ENCODE measurements at places on chromosomes 5 and 9.

DNA sequence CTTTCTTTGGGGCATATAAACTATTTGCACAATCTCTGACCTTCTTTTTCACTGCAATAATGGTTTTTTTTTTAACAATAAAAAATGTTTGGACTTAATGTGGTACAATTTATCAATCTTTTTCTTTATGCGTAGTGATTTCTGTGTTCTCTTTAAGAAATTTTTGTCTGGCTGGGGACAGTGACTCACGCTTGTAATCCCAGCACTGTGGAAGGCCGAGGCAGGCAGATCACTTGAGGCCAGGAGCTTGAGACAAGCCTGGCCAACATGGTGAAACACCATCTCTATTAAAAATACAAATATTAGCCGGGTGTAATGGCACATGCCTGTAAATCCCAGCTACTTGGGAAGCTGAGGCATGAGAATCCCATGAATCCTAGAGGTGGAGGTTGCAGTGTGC lies 72.3 kb downstream of the STK32A start:
- DNase-seq = no peak

DNA sequence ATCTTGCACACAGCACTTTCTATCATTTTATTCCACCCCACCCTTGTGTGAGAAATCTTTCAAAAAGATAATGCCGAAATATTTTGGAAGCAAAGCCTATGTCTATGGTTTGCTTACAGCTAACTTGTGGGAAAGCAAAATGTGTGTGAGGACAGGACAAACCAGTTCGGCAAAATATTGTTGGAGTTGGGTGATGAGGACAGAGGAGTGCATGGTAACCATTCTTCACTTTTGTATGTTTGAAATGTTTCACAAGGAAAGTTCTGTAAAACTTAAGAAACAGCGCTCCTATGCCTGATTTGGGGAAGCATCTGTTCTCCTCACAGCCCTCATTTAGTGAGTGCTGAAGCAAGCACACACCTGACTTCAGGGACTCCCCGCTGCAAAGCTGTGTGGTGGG lies 62.0 kb upstream of the RNF130 start:
- no peak for DNase-seq

- DNase-seq = no peak
Observed at GRCh38 chr9:131934673-131935072, 145.0 kb downstream of the MED27 start.

DNA sequence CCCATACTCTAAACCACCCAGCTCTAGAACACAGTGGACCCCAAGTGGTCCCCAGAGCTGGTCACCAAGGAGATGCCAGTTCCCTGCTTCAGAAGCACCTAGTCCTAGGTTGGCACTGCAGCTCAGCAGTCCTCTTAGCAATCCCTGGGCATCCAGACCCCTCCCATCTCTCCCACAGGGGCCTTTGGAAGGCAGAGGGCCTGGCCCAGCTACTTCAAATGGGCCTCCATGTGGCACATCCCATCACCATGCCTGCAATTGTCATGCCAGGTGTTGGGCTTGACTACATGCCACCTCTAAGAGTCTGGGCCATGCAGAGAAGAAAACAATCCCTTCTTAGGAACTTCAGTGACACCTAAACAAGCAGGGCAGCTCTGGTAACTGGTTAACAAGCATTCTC lies 14.1 kb downstream of the MACROH2A1 start:
- no peak for DNase-seq

GRCh38 chr5:78573318-78573717 lies 75.3 kb downstream of the LHFPL2 start:
- DNase-seq = no peak

DNA sequence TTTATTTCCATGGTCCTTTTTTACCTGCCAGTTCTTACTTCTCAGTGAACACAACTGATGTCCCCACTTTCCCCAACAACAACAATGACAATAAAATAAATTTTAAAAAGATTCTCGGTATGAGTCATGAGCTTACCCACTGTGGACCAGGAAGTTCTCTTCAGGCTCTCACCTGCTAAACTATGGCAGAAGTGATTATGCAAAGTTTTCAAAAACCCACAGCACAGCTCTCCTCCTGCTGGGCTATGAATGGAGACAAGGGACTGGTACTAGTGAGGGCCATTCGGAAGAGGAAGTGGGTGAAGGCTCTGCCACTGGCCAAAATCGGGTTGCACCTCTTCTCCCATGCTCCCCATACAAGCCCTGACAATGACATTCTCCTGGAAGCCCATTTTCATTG lies 429.4 kb downstream of the PIK3R1 start:
- no peak for DNase-seq

- no peak for DNase-seq
Observed at GRCh38 chr5:135243556-135244285, 155.3 kb downstream of the MACROH2A1 start.

DNA sequence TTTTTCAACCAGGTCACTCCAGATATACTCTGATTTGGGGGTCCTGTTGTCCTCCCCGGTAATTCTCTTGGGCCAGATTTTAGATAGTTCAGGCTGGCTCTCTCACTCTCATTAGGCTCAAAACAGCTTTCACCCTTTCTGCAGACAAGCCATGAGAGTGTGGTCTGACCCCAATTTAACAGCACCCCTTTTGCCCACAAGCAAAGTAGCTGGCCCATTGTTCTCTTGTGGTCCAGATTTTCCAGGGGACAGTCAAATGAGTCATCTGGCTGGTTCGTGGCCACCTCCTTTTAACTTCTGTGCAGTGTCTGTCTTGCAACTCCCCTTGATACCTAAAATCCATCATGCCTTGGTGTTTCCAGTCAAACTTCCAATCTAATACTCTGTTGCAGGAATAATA lies 16.5 kb downstream of the BHMT2 start:
- DNase-seq = no peak

DNA sequence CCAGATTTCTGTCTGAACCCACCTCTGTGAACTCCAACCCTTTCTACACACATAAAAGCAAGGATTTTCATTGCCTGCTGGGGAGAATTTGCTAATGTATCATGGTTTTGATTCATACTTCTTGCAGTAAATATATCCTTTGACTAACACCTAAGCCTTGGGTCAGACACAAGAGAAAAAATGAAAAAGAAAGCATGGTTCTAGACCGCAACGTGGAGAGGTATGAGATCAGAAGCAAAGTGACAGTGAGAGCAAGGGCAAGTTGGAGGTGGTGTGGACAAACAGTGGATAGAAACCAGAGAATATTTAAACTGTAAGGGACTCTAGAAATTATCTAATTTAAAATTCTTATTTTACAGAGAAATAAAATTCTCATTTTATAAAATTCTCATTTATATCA lies 212.9 kb upstream of the SEMA6A start:
- no peak for DNase-seq

GRCh38 chr5:109053995-109054417 lies 306.3 kb downstream of the FER start:
- no peak for DNase-seq

DNA sequence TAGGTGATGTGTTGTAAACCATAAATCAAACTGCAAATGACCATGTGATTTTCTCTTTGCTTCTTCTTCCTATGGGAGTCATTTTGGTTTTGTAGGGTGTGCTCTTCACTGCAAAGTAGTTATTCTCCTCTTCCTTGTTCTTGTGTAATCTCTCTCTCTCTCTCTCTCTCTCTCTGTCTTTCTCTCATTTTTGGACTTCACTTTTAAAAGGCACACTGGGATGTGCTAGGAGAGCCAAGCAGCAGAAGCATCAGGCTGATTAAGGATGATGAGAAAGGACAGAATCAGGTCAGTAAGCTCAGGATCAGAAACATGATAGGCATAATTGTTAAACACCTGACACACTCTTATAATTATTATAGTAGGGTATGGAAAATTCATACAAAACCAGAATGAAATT lies 505.3 kb upstream of the ZNF608 start:
- no peak for DNase-seq

GRCh38 chr5:23302438-23302837 lies 205.0 kb upstream of the PRDM9 start:
- no peak for DNase-seq

DNA sequence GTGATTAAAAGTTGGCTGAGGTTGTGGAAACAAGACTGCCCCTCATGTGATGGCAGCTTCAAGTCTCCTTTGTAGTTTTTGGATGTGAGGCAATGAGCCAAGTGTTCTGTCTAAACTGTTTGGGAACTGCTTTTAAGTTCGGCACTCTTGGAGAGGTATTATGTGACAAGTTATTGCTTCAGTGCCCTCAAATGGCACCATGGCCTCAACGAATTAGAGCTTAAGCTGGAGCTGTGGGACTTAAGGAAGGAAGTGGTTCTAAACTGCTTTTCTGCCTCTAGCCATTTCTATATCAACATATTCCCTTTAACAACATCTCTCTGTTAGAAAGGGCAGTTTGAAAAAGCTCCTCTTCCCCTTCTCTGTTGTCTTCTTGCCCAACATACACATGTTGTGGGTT lies 227.7 kb downstream of the RFK start:
- no peak for DNase-seq

DNA sequence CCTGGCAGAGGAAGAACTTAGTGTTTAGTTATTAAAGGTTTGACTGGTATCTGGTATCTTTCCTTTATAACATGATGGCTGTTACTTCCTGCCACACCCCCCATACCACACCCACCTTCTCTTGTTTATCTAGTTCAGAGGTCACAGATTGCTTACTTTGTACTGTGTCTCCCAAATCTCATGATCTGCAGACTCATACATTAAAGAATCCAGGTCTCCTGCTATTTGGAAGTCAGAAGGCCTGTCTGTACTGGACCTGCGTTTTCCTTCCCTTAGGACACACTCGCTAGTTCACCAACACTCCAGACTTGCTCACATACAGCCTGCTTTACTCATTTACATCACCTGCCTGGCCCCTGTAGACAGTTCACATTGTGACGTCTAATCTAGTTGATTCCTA lies 39.3 kb downstream of the NUDT12 start:
- no peak for DNase-seq

DNA sequence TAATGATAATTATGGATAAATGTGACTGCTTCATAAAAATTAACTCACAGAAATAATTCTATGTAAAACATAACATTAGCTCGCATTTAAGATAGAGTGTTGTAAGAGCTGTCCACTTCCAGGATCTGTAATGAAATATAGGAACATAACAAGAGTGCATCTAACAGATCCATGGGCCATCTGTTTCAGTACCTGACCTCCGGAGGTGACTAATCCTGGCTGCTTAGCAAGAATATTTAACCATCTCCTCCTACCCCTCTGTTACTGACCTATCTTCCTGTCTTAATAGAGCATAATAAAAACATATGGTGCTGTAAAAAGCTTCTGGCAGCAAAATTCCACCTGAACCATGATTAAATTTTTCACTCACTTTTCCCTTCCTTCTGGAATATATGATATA lies 7.1 kb downstream of the PLCXD3 start:
- DNase-seq = no peak

DNA sequence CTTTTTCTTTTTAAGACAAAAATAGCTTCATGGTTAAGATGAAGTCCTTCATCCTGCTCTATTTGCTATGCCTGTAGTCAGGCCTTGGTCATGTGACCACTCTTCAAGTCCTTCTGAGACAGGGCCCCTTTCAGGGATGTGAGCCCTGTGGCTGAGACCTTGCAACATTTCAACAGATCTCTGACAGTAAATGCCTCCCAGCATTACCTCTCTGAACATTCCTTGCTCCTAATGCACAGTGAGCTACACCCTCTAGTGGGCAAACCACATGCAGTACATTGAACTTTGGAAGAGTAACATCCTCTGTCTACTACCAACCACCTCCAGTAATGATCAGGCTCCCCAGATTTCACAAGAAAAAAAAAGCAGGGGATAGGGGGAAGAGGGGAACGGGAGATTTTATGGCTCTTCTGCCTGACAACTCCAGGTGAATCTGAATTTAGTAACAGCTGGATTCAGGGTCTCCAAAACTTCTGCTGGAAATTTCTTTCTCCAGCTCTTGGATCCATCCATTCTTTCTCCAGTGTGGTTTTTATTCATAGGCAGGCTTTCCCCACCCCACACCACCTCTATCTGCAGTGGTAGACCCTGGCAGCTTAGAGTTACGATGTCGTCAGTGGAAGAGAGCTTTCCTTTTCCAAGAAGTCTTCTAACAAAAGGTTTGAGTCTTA lies 8.9 kb upstream of the FBXO38 start:
- no peak for DNase-seq

DNA sequence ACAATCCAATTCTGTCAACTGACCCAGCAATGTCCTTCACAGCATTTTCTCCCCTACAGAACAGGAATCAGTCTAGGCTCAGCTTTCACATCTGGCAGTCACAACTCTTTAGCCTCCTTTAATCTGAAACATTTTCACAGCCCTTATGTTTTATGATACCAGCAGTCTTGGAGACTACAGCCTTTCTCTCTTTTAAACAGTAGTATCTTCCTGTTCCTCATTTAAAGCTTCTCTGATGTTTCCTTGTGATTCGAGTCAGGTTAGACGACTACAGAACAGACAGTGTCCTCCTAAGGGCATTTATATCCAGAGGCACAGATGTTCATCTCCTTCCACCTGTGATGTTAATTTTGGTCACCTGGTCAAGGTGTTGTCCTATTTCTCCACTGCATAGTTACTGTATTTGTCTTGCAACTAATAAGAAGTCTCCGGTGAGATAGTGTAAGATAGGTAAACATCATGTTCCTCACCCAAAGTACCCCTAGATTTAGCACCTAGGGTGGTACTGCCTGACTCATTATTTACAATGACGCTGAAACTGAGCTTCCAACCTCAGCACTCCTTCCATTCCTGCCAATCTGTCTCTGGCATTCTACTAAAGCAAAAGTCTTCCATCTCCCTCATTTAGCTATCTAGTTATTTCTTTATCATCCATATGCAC lies 20.7 kb downstream of the TTC39B start:
- no peak for DNase-seq

DNA sequence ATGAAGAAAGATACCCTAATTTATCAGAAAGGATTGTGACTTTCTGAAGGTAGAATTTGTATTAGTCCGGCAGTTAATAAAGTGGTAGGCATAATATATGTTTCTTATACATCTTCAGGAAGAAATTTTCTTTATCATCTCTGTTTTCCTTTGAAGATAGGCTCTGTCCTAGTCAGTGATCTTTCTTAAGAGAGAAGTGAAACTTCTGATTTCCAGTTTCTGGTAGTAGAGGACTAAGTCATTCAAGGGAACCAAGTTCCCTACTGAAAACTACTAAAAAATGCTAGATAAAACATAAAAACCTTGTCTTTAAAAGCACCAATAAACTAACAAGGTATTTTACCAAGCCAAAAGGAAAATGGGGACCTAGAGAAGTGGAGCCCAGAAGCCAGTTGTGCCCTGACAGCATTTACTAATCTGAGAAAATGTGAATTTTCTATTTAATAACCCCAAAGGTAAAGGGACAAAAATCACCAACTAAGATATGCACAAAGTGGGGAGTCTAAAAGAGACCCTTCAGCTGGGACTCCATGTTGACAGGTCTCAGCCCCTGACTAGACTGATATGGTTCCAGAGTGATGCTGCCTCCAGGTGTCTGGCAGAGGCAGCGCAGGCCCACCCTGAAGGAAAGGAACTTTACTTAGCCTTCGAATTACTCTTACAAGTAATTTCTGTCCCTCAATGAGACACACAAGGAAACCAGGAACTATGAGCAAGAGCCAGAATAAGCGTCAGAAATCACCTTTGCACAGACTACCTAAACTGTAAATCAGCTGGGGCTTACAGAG lies 72.7 kb downstream of the FAM78A start:
- DNase-seq = no peak
